ENCODE measurements at places on chromosomes 5 and 9.
A peak's percentile ranks its signal among the peaks of the same experiment; 100 is the strongest.

DNA sequence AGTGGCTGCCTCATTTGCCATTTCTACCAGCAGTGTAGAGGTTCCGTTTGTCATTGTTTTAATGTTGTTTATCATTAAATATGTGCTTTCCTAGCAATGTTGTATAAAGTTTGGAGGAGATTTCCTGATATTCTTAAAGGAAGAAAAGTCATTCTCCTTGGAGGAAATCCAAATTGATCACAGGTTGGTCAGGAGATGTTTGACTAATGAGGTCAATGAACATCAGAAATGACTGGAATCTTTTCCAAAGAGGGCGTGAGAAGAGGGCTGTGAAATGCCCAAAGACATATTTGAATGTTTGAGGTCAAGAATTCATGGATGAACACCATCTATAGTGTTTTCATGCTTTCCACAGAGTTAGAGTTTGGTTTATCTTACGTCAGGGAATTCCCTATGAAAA is 471.3 kb downstream of the MAT2B start:
- no peak for DNase-seq

DNA sequence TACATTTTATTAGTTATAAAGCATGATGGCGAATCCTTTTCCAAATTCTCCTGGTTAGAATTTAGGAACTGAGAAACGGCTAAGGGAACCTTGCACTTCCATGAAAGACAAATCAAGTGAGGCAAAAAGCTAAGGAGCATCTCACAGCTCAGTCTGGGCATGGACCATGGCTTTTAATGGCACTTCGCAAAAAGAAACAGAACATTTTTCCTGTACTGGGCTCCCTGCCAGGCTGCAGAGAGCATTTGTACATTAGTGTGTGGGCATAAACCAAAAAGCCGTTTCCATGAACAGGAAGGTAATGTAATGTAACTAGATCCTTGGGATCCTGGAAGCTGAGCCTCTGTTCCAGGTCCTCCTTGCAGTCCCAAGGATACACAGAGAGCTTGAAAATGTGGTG is 354.2 kb downstream of the MRPS30 start:
- DNase-seq, result no peak

DNA sequence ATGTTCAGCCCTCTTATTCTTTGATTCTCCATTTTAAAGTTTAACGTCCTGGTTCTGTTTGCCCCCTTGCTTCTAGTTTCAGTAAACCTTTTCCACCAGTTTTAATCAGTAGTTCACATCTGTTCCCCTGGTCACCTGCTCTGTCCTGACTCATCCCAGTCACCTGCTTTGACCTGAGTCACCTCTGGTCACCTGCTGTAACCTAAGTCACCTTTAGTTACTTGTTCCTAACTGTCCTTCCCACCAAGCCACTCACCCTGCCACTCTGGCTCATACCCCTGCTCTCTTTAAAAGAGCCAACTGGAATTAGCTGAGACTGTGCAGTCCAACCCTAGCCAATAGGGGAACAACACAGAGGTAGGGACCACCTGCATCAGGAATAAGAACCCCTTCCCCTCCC is 43.0 kb downstream of the SEMA6A start:
- DNase-seq, result no peak

DNA sequence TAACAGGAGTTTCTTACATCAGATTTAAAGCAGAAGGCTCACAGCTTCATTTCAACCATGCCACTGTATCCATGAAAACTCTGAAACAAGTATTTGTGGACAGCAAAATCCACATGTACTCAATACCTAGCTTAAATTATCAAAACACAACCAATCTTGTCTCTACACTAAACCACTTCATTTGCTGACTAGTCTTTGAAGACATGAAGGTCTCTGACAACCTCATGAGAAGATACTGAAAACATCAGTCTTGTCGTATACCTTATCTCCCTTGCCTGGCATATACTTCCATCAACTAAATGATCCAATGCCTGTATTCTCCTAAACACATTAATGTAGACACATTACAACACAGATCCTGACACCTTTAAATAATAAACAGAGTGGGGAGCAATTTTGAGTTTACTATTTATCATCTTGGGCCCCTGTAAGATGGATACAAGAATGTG is 2.9 kb downstream of the RPS23 start:
- DNase-seq, result no peak

DNA sequence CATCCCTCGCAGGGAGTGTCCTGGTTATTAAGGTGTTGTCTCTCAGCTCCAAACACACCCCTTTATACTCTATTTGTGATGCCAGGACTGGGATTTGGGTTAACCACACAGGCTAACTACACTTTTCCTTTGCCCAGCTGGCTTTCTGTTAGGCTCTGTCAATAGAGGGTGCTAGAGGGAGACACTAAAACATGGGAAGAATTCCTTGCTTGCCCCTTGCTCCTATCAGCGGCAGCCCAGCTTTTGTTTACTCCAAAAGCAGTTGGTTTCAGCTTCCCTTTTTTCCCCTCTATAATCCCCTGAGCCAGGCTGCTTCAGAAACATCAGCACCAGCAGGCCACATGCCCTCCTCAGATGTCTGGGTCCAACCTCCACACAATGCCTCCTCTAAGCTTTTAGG is 297.1 kb downstream of the KCTD16 start:
- no peak for DNase-seq

DNA sequence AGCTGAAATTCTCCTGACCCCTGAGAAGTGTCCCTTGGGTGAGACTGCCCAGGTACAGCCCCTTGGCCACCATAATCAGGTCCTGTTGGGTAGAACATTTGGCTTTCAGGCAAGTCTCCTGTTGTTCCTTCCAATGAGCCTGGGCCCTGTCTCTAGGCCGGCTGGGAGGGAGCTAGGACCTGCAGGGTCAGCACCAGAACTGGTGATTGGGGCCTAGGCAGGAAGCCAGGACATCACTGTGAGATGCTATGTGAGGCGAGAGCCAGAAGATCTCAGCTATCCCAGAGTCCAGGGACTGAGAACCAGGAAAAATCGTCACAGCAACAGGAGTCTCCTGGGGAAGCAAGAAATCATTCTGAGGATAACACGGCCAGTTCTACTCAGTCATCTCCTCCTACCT is 51.5 kb downstream of the PCDH1 start:
- DNase-seq, result no peak

DNA sequence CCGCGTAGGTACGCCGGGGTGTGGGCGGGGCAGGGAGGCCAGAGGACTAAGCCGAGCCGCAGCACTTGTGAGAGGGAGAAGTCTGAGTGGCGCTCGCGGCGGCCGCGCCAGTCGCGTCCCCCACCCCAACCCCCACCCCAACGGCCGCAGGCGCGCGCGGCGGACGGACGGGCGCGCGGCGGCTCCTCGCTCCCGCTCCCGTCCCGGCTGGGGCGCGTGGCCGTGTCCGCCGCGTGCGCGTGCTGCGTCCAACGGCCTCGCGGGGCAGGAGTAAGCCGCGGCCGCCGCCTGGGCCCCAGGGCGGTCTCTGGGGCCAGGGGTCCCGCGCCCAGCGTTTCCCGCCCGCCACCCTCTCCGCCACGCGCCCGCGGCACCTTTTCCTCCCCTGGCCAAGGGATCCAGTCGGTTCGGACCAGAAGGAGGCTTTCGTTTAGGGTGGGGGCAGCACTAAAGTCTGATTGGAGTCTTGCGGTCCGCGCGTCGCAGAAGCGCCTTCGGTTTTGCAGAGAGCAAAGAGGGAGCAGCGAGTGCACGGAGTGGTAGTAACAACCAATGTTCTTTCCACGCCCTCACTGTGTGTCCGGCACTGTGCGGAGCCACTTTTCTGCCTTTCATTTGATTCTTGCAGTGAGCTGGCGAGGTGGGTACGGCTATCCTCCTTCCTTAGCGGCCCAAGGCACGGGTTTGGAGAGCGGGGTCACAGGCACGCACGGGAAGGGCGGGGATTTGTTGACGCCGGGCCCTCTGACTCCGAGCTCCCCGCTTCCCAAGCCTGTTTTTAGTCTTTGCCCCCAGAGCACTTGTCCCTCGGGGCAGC is 483 bp downstream of the G3BP1 start:
- DNase-seq, result peak; percentile 51

DNA sequence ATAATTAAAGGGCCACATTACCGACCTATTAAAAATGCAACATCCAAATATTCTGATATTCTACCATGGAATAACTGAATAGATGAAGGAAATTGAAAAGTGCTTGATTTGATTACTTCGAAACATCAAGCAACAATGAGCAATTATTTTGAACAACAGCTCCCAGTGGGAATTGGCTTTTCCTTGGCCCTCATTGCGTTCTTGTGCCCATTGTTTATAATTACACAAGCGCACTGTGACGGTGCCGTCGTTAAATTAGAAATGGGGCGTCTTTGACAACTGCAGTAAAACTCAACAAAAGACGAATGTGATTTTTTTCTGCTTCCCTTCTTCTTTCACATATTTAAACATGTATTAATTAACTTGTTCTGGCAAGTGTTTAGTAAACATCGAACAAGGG is 61.6 kb downstream of the CDH6 start:
- DNase-seq, result no peak

GRCh38 chr9:133352635-133353340 is 3.5 kb downstream of the SURF1 start:
- DNase-seq, result no peak

DNA sequence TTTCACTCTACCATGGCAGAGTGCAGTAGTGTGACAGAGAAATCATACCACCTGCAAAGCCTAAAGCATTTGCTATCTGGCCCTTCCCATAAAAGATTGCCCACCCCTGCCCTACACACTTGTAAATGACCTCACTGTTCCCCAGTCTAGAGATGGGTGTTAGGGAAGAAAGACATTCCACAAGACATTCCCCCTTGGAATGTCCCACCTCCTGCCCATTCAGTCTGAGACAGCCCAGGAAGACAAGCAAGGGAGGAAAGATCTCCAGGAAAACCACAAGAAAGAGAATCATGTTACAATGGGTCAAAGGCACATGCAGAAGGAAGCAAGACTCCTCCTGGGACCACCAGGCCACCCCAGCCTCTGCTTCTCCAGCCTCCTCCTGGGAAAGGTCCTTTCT is 230.0 kb downstream of the AGTPBP1 start:
- no peak for DNase-seq

GRCh38 chr5:122311961-122312590 is at the start of gene SNCAIP:
TSS of gene SNCAIP (plus strand) at chr5:122312237. CDS start at chr5:122391135, 78,898 bp downstream.
- no peak for DNase-seq

DNA sequence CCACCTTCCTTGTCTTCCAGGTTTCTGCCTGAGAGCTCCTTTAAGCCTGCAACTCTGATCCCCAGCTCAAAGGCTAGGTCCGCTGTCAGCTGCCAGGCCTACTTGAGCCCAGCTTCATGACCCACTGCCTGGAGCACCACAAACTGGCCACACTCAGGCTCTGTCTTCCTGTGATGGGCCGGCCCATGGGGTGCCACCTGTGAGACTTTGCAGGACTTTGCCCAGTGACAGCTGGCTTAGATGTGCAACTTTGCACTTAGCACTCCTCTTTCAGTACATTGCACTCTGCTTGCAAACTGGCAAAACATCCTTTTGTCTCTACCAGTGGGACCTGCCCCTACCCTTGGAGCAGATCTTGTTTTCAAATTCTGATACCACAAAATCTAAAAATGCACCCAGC is 311.5 kb upstream of the PDE4D start:
- no peak for DNase-seq

DNA sequence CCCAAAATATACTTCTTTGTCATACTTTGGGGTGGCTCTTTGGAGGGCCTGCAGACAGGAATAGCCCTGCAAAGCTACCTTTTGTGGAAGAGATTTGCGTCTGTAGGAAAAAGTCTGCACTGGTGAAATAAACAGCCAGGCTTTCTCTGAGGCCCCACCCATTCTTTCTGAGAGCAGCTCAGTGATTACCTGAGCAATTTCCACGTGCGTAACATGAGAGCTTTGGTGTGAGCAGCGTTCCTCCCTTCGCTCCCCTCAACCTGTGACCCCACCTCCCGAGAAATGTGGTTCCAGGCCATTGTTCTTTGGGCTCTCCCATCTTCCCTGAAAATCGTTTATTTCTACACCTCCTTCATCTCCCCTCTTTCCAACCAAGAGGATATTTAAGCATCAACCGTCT is 23.8 kb upstream of the FBP1 start:
- DNase-seq, result no peak

DNA sequence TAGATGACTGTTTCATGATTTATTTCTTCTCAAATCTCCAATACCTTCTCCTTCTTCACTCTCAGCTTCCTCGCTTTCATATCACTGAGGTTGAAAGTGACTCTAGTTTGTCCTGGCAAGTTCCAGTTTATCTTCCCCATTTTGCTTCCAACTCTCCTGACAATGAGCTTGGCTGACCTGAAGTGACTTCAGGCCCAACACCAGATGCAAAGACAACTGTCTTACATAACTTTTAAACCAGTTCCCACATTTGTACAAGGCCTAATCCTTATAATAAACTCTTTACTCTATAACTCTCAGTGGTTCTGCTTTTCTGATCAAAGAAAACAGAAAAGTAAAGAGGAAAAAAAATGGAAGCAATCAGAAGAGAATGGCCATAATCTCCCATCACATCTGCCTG is 22.0 kb downstream of the GNG10 start:
- no peak for DNase-seq

- DNase-seq, result no peak
These were observed 49.6 kb upstream of the SMIM32 start for GRCh38 chr5:136242611-136243010.

- peak; percentile 53 for DNase-seq
These were observed 3.8 kb upstream of the NPDC1 start for GRCh38 chr9:137049544-137050449.

All from activated naive CD4-positive, alpha-beta T cell treated with Interleukin-2 at 50 U/mL for 16 hours (primary cell).